Fibroblast of the aortic adventitia (primary cell): ENCODE measurements at places on chromosomes 6 and 20.

DNA sequence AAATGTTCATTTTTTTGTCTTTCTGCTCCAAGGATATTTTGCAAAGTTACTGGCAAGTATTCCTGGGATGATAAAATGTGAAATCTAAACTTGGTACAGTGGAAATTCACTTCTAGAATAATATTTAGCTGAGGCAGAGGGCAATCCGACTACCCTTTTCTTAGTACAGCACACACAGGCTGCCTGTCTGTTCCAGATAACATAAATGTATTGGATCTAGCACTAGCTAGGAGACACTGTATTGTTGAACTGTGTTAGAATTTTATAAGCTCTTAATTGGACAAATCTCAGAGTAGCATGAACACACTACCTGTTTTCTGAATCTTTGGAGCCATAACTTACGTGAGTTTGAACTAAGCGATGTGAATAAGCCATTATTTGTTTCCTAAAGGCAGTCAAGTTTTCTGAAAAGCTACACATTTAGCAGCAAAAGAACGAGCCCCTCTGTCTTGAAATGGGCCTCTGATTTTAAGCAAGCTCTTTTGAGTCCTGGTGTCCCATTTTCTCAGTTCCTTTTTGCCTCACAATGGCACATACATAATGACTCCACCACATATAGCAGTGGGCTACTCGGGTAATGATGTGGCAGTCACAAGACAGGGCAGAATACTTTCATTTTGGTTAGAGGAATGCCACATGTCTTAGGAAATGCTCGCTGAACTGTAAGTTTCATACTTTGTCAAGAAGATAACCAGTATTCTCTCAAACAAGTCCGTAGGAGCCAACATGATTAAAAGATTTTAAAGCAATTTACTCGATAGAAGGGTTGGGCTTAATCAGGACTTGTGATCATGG is 116.5 kb upstream of the ESR1 start:
- DNase-seq = peak; percentile 80

- no peak for DNase-seq
These were observed 28.7 kb upstream of the KIF13A start for GRCh38 chr6:18016133-18016532.

- DNase-seq = no peak
These were observed 51.1 kb downstream of the MYLIP start for GRCh38 chr6:16179970-16180431.

GRCh38 chr6:140045116-140045515 is 670.7 kb upstream of the CITED2 start:
- DNase-seq = no peak

GRCh38 chr20:10040070-10040975 is 5.5 kb downstream of the ANKEF1 start:
- DNase-seq = peak; percentile 40

- DNase-seq = no peak
These were observed 15.0 kb upstream of the RSPO3 start for GRCh38 chr6:127103482-127103881.

DNA sequence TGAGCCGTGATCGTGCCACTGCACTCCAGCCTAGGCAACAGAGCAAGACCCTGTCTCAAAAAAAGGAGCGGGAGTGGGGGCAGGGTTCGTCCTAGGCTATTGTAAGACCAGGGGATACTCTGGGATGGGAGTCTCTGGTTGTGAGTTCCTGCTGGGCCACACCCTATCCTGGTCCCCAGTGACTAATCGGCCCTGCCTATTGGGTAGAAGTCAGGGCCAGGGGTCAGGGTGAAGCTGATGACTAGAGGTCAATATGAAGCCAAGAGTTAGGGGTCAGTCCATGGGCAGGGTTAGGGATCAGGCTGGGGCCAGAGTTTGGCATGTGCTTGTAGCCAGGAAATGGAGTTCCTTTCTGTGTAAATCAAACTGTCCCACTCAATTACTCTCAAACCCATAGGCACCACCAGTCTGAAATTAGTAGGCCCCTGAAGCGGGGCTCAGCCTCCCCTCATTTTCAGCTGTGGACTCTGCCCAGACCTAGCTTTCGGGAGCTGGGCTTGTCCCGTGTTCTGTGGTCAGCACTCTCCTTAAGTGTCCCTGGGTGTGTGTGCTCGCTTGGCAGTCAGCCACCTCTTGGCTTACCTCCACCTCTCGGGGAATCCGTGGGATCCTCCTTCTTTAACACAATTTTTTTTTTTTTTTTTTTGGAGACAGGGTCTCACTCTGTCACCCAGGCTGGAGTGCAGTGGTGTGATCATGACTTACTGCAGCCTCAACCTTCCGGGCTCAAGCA is 1.8 kb downstream of the HSPA12B start:
- no peak for DNase-seq

GRCh38 chr6:43395776-43396175 is 26.3 kb upstream of the ZNF318 start:
- no peak for DNase-seq

- DNase-seq = peak; percentile 61
These were observed 37.0 kb upstream of the PXDC1 start for GRCh38 chr6:3788408-3789017.

- no peak for DNase-seq
These were observed 53.6 kb upstream of the ZNF337 start for GRCh38 chr20:25750220-25750764.

DNA sequence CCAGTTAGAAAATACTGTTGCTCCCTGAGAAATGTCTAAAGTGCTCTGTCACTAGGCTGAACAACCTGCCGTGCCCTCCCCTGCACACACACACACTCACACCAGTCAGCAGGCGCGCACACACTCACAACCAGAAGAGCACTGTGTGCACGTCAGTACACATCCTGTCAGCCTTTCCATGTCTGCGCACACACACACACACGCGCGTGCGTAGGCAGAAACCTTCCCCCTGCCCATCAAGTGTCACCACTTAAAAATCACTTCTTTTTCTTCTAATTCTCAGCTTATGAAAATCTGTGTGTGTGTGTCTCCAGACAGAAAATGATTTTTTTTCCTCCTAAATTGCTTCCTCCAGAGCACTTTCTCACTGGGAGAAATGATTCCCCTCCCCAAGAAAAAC is 100.3 kb downstream of the EDN3 start:
- no peak for DNase-seq
